ENCODE measurements at places on chromosomes 5 and 9. TPM values are rescaled to one million over a fixed set of nuclear protein-coding genes. Genes with fewer than 3 reads are reported as not detected.

Gene HAVCR2
- 1.8 TPM for total RNA-seq

DNA sequence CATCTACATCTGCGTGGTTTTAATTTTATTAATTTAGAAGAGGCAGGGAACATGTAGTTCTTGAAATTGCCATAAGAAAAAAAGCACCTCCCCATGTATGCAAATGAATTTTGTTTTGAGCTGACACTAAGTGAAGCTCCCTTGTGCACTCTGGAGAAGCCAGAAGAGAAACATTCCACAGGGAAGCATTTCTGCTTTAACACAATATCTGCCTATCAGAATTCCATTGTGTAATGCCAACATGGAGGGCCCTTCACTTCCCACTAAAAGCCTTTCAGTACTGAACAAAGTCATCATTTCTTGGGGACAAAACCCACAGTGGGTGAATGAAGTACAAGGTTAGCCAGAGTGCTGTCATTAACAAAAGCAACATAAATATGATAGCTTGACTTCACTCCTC, 59.7 kb downstream of the PRELID2 start:
- H3K27me3 ChIP-seq, result no peaks in the 10 kb centered on the region
- DNase-seq, result no peak
- H3K27ac ChIP-seq, result no peak overlapping the region
- no peak overlapping the region for H3K4me3 ChIP-seq

Gene FBP1
- 3.0 TPM for total RNA-seq

Gene MIGA2
- total RNA-seq, result 56.9 TPM

Gene PLAC8L1
- not detected for total RNA-seq
